Anterior cingulate cortex (tissue), 58 donors: ENCODE measurements at places on chromosomes 12 and 14.

GRCh38 chr14:24892497-24893051 is 157.4 kb downstream of the STXBP6 start:
- DNase-seq, result no peak

DNA sequence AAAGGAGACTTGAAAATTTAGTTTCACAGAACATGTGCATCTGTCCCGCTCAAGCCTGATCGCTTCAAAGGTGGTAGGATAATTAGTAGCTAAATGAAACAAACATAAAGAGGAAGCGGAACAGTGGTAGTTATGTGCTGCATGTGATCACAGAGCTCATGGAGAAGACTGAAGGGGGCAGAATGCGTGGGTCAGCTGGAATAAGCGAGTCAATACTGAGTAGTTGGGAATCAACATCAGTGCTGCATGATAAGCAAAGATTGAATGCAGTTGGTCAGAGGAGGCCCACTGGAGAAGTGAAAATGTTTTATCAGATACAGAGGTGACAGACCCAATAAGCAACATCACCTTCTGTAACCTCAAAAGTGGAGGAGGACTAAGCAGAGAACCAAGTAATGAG is 95.1 kb upstream of the RFX4 start:
- DNase-seq, result no peak

DNA sequence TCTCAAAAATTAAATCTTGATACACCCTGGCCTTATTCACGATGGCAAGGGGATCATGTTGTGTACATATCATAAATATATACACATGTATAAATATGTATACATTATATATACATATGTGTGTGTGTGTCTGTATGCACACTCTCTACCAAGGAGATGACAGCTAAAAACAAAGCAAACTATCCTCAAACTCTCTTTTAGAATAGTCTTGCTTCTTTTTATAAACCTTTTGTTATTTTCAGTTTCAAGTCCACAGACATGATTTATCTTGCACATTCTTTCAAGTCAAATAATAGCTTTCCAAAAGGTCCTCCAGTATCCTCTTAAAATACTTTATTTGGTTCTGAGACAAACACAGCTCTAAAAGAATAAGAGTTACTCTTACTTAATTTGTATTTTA is 8.4 kb downstream of the ANO6 start:
- DNase-seq, result no peak

DNA sequence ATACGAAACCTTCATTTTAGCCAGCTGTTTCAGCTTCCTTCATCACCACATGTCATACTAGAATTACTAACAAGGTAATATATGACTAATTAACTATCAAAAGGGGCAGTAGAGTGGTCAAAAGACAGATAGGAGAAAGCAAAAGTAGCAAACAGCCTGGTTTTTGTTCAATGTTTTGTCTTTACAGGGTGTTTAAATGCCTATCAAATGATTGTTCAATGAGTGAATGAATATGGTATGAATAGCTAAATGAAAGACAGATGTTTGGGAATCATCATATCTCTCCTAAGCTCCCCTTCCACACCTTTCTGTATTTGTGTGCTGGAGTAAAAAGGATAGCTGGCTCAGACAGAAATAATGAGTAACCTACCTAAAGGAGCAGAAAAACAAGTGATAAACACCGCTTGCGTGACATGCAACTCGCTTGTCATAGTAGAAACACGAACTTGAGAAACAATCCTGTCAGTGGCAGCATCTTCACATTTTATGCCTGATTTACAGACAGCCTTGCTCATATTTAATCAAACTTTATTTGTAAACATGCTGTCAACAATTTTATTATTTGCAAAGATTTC is 34.2 kb downstream of the ABCC9 start:
- DNase-seq, result no peak

GRCh38 chr14:75561013-75561432 is 17.4 kb upstream of the FLVCR2 start:
- DNase-seq, result peak; percentile 42

DNA sequence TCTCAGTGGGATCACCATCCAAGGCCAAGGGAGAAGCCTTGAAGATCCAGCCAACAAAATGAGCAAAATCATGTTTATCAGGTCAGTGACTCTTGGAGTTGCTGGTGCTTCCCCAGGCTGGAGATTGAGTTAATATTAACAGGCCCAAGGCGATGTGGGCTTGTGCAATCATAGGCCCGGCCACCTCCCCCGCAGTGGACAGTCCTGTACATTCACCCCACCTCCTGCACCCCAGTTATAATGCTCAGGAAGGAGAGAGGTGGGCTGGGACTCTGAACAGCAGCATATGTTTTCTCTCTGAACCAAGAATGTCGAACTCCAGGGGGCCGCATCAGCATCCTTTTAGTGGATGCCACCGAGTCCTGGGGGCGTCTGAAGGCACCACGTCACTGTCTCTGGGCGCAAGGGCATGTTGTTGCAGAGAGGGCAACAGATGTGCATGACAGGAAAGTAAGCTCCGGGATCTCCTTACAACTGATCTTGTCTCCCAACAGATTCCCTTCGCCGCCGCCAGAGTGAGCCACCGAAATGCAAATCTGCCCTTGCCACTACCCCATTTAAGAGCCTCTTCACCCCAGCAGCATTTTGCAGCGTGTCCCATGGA is 32.2 kb upstream of the SERPINA6 start:
- no peak for DNase-seq

DNA sequence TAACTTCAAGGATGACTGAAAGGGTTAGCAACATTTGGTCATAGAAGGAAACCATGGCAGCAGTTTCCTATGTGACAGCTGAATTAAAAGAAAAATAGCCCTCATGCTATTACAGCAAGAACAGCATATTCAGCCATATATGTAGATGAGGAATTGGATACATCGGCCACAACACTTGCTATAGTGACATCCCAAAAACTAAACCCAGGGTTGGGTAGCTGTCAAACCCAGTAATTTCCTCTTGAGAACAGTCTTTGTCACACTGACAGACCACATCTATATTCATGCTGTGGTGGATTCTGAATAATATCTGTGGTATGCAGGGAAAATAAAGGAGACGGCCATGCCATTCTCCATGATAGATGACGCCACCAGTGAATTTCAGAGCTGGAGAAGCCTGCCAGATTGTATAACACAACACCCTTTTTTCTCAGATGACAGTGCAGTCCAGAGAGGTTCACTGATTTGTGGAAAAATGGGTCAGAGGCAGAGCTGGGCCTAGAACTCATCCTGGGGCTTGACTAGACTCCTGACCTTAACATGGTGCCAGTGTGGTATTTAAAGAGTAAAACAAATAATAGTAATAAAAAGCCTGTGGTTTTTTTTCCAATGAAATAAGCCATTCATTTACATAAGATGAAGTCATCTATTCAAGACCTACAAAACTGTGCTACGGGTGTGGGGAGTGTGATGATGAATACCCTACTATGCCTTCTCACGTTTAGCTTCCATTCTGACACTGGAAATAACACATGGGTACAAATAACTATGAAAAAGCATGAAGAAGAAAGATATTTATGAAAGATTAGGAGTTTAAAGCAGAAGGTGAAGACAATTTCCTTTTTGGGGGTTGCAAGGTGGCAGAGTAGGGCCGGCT is 32.3 kb downstream of the EFCAB11 start:
- no peak for DNase-seq

DNA sequence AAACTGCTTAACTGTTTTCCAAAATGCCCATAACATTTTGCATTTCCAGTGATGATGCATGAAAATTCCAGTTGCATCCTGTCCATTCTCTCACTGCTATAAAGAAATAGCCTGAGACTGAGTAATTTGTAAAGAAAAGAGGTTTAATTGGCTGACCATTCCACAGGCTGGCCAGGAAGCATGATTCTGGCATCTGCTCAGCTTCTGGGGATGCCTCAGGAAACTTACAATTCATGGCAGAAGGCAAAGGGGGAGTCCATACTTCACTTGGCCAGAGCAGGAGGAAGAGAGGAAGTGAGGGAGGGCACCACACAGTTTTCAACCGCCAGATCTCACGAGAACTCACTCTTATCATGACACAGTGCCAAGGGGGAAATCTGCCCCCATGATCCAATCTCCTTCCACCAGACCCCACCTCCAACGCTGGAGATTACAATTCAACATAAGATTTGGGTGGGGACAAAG is 18.2 kb upstream of the CLEC2D start:
- DNase-seq, result no peak

- no peak for DNase-seq
Observed at GRCh38 chr14:106210650-106211049, 684.3 kb downstream of the TMEM121 start.

GRCh38 chr12:68158432-68158831 is 1.1 kb downstream of the IFNG start:
- no peak for DNase-seq

DNA sequence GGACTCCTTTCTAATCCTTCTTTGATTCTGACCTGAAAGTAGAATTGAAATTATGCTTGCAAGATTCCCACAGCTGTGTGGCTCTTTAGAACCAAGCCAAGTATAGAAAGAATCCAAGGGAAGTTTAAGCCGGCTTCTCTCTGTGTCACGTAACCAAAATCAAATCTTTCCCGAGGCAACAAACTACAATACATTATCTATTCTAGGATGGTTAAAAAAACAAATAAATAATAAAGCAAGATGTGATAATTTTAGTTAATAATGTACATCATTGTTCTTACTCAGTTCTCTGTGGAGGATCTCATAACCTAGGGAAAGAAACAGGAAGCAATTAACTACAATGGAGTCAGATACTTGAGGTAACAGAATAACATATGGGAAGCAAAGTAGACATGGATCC is 78.1 kb upstream of the ST8SIA1 start:
- DNase-seq, result no peak

- DNase-seq, result no peak
Observed at GRCh38 chr12:95997911-95998510, 1.9 kb upstream of the HAL start.

DNA sequence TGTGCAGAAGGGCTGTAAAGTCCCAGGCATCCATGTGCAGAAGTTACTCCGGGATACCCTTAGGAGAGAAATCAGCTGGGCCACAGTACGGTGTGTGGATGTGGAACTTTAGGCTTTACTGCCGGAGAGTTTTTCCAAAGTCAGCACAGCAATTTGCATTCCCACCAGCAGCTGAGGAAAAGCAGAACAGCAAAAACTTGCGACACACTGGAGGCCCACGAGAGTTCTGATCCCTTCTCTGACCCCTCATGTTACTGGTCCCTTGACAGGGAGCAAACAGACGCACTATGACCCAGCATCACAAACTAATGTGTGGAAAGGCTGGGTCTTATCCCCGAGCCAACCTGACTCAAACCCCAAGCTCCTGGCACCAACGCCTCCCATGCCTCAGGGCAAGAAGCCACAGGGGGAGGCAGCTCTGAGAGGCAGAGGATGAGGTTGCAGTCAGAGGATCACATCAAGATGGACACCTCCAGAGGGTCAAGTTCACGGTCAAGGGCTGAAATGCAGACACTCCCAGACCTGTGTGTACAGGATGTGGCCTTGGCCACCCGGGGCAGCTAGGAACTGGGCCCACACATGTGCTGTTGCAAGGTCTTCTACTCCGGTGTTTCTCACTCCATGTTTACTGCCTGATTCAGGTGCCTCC is 38.6 kb downstream of the CCDC88C start:
- DNase-seq, result no peak

- DNase-seq, result no peak
Observed at GRCh38 chr14:25516838-25517237, 466.9 kb upstream of the STXBP6 start.

- no peak for DNase-seq
Observed at GRCh38 chr12:85392508-85392907, 112.5 kb downstream of the ALX1 start.

GRCh38 chr12:7915661-7916403 is 20.2 kb downstream of the SLC2A3 start:
- no peak for DNase-seq

DNA sequence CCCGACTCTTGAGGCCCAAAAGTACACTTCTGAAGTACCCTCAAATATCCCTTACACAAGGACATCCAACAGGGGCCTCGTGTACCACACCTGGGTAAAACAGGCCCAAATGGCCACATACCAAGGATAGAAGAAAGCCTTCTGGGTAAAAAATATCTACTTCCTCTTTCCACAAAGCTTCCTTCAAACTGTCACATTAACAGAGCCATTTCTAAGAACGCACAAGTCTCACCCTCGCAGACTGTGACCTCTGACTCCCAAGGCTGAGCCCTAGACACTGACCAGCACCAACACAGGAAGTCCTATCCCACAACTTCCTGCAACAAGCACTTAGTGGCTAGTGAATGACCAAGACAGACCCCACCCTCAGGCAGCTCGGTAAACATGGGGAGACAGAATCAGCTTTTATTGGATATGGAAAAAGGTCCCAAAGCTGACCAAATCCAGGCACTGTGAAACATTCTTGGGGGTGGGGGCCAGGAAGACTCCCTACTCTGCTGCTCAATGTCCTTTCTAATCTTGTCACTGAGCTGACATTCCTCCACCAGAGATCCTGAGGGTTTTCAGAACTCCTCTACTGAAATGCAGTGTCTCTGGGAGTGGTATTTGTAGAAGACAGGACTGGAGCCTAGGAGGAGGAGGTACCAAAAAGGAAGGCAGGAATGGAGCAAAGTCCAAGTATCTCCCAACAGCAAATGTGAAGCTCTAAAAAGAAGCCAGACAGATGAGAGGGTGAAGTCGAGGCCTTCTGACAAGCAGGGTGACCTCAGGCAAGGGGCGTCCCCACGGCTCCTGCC is 15.9 kb downstream of the KCTD10 start:
- no peak for DNase-seq

DNA sequence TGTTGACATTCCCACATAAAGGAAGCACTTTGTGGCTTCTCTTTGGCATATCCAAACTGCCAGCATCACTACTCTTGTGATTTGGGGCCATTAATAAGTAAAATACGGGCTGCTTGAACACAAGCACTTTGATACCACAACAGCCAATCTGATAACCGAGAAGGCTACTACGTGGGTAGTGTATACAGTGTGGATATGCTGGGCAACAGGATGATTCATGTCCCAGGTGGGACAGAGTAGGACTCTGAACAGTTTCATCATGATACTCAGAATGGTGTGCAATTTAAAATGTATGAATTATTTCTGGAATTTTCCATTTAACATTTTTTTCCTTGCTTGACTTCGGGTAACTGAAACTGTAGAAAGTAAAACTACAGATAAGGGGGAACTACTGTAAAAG is 225.0 kb upstream of the DDHD1 start:
- no peak for DNase-seq

- no peak for DNase-seq
Observed at GRCh38 chr12:3530548-3530947, 39.5 kb downstream of the PRMT8 start.

DNA sequence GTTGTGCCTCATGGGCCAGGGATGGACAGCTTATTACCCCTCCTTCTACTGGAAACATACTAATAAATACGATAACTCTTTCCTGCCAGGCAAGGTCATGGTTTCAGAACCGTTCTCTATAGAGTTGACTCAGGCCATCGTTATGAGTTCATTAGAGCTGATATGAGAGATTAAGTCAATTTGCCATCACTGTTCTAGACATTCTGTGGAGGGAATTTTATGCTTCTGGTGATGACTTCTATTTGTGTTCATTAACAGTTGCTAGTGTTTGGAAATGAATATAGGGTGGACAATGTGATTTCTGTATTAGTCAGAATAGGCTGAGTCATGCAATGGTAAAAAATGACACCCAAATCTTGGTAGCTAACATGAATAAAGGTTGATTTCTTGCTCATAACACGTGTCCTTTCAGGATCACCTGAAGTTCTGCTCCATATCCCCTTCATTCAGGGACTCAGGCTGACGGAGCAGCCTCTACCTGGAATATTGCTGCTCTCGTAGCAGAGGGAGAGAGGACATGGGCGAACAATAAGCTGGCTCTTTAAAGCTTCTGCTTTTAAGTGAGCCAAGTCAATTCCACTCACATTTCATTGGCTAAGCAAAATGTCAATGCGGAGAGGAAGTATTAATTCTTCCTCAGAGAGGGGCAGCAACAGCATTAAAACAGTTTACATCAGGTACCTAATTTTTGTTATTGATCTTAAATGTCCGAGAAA is 18.5 kb upstream of the TBPL2 start:
- no peak for DNase-seq
